Mesenteric fat pad (tissue), 1 donor: ENCODE measurements at places on chromosomes 12 and 14. TPM values are rescaled to one million over a fixed set of nuclear protein-coding genes. Genes with fewer than 3 reads are reported as not detected.
A peak's percentile ranks its signal among the peaks of the same experiment; 100 is the strongest.

GRCh38 chr12:16523951-16524331 lies 82.0 kb downstream of the LMO3 start:
- no peak for DNase-seq

DNA sequence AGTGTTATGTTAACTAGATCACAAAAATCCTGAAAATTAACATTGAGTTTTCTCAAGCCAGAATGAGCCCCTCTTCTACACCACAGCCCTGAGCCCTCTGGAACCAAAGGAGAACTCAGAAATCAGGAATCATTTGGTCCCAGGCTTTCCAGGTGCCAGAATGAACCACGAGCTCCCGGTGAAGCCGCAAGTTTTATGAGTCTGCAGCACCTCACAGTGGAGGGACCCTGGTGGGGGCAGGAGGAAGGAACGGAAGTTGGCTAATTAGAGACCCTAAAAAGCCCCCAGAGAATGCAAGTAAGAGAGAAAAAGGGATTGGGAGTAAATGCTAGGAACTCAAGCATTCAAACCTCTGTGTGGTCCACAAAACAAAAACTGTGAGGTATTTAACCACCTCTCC lies 52.9 kb upstream of the BCL2L14 start:
- DNase-seq = no peak

Gene HHIPL1
- total RNA-seq = 3.8 TPM

- DNase-seq = no peak
These were observed at the start of gene PTPRO for GRCh38 chr12:15322164-15323061. Gene PTPRO, plus strand, starts transcription at chr12:15322508.

Gene SLC25A21
- total RNA-seq = not detected

Gene ZNF891
- 1.8 TPM for total RNA-seq

- no peak for DNase-seq
These were observed 5.3 kb downstream of the FGF6 start for GRCh38 chr12:4440187-4440941.

- no peak for DNase-seq
These were observed 26.4 kb upstream of the MED13L start for GRCh38 chr12:116303929-116304328.

DNA sequence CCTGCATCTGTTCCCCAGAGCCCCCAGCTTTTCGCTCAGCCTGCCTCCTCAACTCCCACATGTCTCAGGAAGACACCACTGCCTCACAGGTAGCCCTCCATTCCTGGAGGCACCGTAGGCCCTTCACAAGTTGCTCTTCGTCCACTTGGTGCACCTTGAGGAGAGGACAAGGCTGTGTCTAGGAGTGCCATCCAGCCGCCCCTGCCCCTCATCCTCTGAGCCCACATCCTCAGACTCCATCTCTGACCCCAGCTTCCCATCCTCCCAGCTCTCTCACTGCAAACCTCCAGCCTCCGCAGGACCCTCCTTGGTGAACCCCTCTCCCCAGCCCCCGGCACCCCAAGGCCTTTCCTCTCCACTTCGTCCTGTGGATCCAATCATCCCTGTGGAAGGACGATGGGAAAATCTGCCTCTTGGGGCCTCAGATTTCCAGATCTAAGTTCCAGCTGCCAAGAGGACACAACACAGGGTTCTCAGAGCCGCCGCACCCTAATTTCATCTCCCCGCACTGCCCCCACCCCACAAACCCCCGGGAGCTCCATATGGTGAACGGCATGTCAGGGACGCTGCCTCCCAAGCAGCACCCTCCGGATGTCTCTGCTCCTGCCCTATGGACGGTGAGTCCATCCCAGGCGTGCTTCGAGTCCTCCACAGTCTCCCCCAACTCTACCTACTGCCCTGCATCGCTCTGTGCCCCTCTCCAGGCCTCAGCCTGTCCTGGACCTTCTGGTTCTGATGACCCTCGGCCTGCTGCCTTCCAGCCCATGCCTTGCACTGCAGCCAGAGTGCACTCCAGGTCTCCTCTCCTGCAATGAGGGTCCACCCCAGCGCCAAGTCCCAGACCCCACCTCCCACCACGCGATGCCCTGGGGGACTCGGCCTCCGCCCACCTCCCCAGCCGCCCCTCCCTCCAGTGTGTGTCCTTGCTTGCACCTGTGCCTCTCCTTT lies 314.1 kb upstream of the DIO3 start:
- DNase-seq = peak; percentile 64

- no peak for DNase-seq
These were observed 18.6 kb downstream of the KMT2D start for GRCh38 chr12:49041881-49042484.

- DNase-seq = no peak
These were observed 64.7 kb upstream of the GNPNAT1 start for GRCh38 chr14:52856139-52856538.

- no peak for DNase-seq
These were observed 180.0 kb downstream of the DAD1 start for GRCh38 chr14:22409006-22409405.

DNA sequence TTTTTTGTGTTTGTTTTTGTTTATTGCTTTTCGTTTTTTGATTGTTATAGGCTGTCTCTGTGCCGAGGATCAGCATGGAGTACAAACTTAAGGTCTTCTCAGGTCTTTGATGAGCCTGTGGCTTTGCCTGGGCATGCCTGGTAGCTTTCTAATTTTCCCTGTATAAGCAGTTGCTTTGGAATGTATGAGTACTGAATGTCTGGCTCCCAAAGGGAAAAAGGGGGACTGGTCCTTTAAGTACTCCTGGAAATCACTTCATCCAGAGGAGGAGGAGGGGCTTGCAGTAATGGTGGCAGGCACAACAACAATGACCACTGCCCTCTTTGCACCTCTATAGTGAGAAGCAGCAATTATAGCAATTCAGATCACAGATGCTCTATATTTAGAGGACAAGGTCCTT lies 67.6 kb upstream of the TTC7B start:
- no peak for DNase-seq

Gene TMEM233
- 1.3 TPM for total RNA-seq

DNA sequence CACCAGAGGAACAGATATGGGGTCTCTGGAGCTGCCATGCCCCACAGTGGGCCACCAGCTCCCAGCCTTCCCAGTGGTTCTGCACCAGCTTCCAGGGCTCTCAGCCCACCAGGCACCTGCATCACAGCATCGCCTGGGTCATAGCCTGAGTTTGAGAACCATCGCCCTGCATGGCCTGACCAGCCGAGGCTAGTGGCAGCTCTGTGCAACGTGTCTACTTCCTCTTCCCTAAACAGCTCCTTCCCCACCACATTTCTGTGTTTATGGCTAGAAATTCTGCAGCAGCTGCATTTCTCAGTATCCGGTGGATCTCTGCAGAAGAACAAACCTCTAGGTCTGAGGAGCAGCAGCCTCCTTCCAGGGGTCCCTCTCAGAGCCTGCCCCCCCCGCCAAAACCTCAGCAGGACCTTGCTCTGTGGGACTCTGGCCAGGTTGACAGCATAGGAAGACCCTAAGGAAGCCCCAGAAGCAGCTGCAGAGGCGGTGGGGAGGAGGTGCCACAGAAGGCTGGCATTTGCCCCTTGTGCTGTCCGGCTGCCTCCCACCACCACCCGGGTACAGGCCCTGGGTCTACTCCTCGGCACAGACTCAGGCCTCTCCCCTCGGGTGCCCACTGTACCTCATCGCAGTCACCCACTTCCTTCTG lies 47.7 kb downstream of the PSMA6 start:
- DNase-seq = peak; percentile 85

Gene TEDC1
- 22.7 TPM for total RNA-seq

DNA sequence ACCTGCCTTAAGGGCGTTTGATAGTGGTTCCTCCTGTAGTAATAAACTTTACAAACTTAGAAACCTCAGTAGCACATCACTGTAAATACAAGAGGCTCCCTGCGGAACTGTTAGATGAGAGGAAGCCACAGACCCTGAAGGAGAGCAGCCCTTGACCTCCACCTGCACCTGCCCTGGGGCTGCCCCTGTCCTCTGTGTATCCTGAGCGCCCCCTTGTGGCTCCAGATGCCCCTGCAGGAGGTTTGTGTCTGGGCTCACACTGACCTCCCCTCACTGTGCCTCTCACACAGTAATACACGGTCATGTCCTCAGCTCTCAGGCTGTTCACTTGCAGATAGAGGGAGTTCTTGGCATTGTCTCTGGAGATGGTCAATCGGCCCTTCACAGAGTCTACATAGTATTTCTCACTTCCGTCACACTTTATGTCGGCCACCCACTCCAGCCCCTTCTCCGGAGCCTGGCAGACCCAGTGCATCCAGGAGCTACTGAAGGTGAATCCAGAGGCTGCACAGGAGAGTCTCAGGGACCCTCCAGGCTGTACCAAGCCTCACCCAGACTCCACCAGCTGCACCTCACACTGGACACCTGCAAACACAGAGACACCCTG lies 1059.8 kb downstream of the TMEM121 start:
- DNase-seq = no peak

DNA sequence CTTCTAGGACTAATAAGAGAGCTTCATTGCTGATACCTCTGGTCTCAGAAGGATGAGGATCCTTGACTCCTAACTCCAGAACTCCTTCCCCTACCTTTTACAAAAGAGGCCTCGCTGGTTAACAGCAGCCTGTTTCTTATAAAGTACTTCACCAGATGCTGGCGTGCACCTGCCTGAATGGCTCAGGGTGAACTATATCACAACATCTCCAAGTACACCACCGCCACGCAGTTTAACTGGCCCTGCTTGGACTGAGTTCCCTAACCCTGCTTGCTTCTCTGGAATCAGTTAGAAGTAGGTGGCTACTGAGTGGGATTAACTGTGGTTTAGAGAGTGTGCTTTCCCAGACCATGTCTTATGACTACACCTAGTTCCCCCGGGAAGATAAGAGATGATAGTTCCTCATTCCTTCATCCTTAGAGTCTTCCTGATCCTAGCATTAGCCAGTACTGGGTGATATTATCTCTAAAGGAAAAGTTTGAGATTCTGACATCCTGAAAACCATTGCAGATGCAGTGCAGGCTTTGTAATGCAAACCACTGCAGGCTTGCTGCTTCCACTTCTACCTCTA lies 3.0 kb downstream of the FOXJ2 start:
- no peak for DNase-seq

GRCh38 chr14:72970824-72971434 lies 44.7 kb downstream of the DCAF4 start:
- DNase-seq = no peak

Gene GPRC5D
- not detected for total RNA-seq

- DNase-seq = peak; percentile 94
These were observed 1.1 kb upstream of the CYP46A1 start for GRCh38 chr14:99682809-99683618.

DNA sequence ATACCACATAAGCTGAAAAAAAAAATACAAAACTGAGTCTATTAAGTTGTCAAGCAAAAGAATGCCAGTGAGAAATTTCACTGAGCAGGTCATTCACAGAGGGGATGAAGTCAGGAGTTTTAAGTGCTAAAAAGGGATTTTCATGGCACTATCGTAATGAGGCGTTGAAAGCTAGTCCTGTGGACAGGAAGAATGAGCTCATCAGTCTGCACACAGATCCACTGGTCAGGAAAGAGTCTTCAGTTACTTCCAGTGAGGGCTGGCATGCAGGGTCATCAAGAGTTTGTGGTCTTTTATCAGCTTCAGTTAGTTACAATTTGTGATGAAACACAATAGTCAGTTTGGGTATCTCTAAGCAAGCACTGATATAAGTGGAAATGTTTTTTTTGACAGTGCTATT lies 88.1 kb upstream of the WSCD2 start:
- DNase-seq = no peak

DNA sequence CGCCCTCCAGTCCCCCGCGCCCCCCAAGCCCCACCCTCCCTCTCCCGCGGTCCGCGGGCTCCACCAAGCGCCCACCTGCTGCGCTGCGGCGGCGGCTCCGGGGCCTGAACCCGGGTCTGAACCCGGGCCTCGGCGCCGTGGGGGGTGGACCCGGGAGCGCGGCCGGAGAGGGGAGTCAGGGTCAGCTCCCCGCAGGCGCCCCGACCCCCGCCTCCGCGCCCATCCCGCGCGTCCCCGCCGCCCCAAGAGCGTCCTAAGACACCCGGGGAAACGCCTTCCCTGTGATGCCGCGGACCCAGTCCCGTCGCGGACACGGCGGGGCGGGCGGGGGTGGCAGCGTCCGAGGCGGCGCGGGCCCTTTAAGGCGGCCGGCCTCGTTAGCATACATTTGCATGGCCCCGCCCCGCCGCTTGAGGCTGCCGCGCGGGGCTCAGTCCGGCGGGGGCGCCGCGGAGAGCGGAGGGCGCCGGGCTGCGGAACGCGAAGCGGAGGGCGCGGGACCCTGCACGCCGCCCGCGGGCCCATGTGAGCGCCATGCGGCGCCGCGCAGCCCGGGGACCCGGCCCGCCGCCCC lies at the start of gene MMP17:
TSS of gene MMP17 (plus strand) at position 433 of the 574 bp plus-strand sequence. CDS start at position 535, 102 bp downstream.
- DNase-seq = no peak

Gene FITM1
- total RNA-seq = 0.58 TPM

- DNase-seq = no peak
These were observed 10.9 kb upstream of the AMN start for GRCh38 chr14:102911541-102911951.

- DNase-seq = no peak
These were observed 878.7 kb downstream of the DIO2 start for GRCh38 chr14:79332504-79333197.

DNA sequence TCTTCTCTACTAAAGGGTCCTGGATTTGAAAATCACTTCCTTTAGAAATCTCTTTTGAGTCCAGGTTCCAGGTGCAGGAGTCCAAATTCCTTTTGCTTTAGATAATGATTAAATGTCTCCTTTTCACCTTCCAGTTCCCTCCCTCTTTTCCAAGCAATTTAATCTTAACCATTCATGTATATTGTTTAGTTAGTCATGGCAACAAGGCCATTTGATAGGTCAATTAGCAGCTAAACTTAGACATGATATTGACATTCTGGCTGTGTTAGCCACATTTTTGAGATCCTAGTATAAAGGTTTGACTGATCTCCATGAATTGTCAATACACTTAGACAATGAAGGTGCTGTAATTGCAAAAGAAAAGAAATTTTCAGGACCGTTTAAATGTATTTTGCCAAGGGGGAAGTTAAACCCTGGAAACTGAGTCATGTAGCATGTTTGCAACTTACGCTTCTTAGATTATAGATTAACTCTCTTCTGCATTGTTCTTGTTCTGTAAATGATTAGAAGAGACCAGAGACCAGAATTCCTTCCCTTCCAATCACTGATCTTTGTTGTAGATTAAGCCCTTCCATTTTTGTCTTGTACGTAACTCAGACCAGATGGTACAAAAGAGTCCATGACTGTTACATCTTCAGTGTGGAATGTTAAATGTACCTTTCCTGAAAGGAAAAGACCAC lies 12.4 kb upstream of the C12orf75 start:
- DNase-seq = no peak

Gene CMKLR1
- total RNA-seq = 26.0 TPM

Gene CD27
- total RNA-seq = not detected
